Activated CD8-positive, alpha-beta memory T cell treated with anti-CD3 and anti-CD28 coated beads, Interleukin-2, amount 10 ng/mL, durations not matched to agents 7 days and 5 days (primary cell): ENCODE measurements at places on chromosomes 12 and 14.

DNA sequence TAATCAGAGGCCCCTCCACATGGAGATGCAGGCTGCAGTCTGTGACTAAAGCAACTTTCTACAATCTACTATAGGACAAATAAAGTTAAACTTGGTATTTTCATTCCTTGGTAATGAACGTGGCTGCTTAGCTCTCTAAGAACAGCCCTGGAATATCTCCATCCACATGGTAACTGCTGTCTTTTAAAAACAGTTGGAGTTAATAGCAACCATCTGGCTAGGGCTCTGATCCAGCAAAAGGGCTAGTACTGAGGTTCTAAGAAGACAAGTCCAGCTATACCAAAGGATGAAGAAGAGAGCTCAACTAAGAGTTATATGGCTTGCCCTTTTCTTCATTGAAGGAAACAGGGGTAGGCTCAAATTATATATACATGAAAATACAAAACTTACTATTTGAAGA, 920.1 kb downstream of the FLRT2 start:
- no peak for DNase-seq

GRCh38 chr14:80772504-80772903, 169.0 kb downstream of the CEP128 start:
- DNase-seq: no peak

DNA sequence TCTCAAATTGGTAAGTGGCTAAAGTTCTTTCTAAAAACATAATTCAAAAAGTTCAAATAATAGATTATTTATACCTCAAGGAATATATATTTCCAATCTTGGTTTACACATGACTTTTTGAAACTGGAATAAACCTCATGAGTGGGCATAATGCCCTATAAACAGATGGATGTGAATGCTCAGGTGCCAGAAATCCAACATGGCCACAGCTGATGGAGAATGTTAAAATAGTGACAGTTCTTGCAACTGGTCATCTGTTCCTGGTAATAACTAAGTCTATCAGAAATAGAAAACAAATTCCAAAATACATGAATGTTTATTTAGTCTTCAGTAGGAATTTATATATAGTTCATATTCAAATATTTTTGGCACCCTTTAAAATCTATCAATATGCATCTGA, 21.6 kb upstream of the CNOT2 start:
- no peak for DNase-seq

DNA sequence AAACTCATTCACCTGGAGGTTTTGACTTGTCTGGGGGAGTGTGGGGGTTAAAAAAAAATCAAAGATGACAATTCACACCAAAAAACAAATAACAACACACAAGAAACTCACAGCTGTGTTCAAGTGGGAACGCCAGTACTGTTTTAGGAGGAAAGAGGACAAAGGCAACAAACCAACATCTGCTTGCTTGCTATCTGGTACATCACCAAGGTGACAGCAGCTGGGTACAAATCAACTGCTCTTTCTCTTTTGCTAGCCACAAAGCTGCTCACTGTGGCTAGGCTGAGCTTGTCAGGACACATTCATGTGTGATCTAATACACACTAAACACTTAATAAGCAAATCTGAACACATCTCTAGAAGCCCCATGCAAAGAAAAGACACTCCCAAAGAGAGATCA, 128.0 kb upstream of the RAP1B start:
- peak; percentile 85 for DNase-seq

DNA sequence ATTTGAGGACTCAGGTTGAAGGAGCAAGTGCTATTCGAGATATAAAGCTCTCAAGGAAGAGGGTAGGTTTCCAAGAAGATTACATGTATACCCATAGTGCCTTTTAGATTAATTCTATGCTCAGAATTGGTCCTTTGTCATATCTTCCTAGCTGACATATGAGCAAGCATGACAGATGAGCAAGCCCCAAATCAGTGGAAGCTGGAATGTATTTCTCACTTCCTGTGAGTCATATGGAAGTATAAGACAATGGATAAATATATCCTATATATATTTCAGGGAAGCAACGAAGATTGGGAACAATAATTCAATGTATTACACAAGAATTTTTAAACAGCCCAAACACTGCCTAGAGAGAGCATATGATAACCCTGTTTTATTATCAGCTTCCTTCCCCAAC, 674.1 kb upstream of the ATXN7L3B start:
- DNase-seq: no peak

- no peak for DNase-seq
Observed at GRCh38 chr14:100822532-100823296, 3.2 kb upstream of the MEG3 start.

DNA sequence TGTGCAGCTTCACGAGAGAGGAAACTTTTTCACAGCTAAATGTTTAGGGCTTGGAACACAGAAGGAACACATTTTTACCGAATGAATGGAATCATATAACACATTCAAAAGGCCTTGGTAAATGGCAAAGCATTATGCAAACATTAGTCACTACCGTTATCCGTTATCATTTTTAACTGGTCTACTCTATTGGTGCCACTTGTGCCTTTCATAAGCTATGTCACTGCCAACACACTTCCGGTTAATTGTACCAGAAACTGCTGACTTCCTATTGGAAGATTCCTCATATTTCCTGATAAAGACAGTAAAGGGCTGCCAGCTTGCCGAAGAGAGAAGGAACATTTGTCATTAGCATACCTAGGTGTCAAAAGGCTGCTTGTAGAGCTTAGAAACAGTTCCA, 169.2 kb downstream of the APAF1 start:
- DNase-seq: no peak

DNA sequence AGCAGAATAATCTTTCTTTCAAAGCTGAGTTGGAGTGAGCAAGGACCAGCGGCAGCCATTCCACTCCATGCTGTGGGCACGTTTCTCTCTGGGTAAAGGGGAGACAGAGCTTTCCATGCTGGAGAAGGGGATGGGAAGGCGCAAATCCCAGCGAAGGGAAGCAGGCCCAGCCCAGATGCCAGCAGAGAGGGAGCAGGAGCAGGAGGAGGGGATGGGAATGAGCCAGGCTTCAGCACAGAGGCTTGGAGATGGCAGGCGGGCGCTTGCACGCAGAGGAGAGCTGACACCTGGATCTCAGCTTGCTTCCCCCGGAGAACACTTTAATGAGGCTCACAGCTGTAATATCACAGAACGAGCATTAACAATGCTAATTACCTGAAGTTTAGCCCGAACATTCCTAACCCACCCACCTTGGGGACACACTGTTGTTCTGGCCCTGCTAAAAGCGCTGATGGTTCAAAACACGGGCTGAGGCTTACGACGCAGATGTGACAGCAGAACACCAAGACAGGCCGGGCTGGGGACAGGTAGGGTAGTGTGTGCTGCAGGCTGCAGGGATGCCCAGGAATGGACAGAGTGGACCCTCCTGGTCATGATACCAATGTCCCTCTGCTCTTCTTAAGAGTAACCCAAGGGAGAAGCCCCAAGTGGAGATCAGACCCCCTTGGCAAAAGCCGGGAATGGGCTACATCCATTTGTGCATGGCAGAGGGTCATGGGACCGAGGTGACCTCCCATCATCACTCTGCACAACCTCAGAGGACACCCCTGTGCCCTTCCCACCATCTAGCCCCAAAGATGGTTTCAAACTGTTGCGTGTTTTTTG, 288.6 kb downstream of the DPF3 start:
- DNase-seq: peak; percentile 25

DNA sequence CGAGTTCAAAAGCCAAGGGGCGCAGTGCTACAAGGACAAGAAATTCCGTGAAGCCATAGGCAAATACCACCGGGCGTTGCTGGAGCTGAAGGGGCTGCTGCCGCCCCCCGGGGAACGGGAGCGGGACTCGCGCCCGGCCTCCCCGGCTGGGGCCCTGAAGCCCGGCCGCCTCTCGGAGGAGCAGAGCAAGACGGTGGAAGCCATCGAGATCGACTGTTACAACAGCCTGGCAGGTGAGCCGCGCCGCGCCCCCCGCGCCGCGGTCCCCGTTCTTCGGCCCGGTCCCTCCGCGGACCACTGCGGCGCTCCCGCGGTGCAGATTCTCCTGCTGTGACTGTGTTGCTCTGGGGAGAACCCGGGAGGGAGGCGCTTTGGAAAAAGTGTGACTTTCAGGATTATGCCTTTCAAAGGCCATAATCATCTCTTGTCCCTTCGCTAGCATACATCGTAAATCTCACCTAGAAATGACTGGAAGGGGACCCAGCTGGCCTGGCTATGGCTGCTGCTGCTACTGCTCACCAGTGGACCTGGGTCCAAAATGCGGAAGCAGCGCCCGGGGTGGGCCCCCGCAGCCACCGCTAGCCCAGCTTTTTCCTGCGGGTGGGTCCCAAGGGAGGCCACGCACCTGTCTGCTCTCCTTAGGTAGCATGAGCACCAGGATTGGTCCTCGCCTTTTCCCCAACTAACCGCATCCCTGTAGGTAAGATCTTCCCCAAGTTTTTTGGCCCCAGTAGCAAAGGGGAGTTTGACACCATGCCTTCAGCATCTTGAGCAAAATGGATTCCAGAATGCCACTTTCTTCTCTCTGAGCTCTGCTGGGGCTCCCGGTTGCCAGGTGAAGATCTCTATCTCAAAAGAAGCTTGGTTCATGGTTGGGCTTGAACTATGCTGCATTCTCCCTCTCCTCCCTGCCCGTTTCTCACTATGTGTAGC, 853 bp downstream of the TTC9 start:
- DNase-seq: peak; percentile 62

DNA sequence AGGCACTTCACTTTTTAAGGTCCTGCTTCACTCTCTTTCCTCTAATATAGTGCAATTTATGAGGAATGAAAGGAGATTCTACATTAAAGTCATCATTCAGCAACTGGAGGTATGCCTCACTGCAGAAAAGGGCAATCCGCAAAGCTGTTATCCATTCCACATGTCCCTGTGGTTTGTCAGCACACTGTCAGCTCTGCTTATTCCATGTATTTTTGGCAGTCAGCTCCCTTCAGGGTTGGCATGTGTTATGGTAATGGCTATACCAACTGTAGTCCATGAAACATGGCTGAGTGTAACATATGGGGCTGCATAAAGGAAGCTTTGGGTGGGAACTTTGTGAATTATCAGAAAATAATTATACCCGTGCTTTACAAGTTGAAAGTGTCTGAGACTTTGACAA, 154.1 kb downstream of the GALC start:
- no peak for DNase-seq

- peak; percentile 69 for DNase-seq
Observed at GRCh38 chr12:25249931-25250738, 594 bp downstream of the KRAS start.

DNA sequence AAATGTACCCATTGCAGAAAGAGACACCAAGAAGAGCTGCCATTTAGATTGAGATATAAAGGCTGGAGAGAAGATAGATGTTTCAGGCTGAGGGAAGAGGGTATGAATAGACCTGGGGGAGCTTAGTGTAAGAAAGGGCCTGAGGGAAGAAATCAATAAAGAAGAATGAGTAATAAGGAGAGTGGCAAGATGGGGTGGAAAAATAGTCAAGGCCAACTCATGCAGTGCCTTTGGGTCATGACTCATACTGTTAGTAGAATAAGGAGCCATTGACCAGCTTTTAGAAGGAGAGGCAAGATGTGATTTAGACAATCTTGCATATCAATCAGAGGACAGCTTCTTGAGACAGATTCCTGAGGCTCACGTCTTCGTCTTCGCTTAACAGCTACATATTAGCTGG, 287.5 kb downstream of the DUSP6 start:
- DNase-seq: no peak

DNA sequence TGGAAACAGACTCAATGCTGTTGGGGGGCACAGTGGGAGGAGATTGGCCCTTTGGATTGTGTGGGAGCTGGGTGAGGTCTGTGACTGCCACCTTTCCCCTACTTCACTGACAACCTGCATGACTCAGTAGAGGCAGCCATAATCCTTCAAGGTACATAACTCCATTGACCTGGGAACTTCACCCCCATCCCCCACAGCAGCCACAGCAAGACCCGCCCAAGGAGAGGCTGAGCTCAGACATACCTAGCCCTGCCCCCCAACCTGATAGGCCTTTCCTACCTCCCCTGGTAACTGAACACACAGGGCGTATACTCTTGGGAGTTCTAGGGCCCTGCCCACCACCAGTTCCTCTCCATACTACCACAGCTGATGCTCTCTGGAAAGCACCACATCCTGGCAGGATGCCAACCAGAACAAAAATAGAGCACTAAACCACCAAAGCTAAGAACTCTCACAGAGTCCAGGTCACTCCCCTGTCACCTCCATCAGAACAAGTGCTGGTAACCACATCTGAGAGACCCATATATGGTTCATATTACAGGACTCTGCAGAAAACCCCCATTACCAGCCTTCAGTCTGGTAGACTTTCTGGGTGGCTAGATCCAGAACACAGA, 703.9 kb downstream of the FSCB start:
- DNase-seq: no peak

DNA sequence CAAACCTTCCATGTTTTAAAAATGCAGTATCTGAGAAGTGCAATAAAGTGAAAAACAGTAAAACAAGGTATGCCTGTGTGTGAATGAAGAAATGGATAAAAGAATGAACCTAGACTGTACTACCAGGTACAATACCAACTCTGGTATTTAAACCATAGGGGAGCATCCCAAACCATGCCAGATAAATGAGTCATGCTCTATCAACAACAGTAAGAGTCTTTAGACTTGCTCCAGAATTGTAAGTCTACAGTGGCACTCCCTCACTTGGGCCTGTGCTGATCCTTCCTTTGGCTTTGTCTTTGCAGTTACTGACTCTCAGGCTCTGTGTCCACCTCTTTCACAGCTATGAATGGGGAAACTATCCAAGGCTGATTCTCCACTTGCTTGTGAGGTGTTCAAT, 38.1 kb downstream of the BBS10 start:
- no peak for DNase-seq

GRCh38 chr14:53932966-53933365, 23.7 kb downstream of the BMP4 start:
- DNase-seq: no peak

- DNase-seq: no peak
Observed at GRCh38 chr14:24848102-24848790, 201.7 kb downstream of the STXBP6 start.

DNA sequence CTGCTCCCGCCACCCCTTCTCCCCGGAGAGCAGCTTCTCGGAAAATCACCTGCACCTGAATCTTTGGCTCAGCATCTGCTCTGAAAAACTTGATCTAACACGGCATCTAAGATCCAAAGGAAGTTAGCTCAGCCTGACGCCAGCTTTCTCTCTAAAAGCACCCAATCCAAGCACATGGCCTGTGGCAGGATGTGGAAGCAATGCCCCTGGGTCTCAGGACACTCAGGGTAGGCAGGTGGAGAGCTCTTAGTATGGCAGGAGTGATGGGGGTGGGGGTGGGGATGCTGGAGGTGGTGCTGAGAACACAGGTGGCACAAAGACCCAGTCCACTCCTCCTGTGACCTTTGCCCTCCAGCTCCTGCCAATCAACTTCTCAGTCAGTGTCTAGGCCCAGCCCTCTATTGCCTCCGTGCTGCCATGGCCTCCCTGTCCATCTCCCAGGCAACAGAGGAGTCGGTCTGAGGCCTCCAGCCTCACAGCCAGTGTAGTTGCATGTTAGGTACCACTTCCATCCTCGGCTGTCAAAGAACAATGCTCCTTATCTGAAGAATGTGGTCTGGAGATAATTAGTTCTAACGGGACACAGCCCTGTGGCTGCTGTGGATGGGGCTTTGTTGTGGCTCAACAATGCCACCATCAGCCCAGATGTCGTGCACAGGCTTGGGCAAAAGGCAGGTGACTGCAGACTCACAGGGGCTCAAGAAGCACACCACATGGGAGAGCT, 180.0 kb upstream of the C14orf180 start:
- DNase-seq: no peak

- no peak for DNase-seq
Observed at GRCh38 chr14:54877015-54877702, 25.5 kb downstream of the GCH1 start.

- no peak for DNase-seq
Observed at GRCh38 chr12:22624548-22624869, 462 bp upstream of the ETNK1 start.

- DNase-seq: no peak
Observed at GRCh38 chr12:1429980-1430379, 164.4 kb downstream of the FBXL14 start.
